SW480 (cell line): ENCODE measurements at places on chromosomes 3 and 15.
A peak's percentile ranks its signal among the peaks of the same experiment; 100 is the strongest.

DNA sequence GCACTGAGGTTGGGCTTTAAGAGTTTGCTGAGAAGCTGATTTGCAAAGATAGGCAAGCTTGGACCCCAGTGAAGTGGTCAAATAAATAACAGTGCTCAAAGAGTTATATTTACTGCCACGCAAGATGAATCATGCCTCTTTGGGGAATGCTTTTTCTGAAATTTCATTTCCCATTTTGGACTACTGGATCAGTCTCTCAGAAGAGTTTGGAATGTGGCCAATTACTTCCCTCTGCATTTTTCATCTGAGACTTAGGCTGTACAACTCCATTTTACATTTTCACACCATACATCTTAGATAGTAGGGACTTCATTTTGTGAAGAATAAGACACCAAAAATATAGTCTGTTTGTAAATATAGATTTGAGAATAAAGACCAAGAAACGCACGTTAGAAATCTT, 419.7 kb downstream of the FGF12 start:
- no peak for DNase-seq

DNA sequence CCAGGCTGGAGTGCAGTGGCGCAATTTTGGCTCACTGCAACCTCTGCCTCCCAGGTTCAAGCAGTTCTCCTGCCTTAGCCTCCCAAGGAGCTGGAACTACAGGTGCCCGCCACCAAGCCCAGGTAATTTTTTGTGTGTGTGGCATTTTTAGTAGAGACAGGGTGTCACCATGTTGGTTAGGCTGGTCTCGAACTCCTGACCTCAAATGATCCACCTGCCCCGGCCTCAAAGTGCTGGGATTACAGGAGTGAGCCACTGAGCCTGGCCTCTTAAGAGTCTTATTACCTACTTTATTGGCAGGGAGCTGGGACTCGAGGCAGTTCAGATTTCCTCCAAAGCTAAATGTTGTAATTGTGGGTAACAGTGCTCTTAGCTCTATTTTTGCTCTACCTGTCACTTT, 16.4 kb downstream of the PXYLP1 start:
- no peak for DNase-seq

- DNase-seq, result no peak
Observed at GRCh38 chr3:14031271-14031670, 93.4 kb downstream of the CHCHD4 start.

GRCh38 chr15:22851513-22851912, 13.0 kb downstream of the NIPA2 start:
- DNase-seq, result no peak

DNA sequence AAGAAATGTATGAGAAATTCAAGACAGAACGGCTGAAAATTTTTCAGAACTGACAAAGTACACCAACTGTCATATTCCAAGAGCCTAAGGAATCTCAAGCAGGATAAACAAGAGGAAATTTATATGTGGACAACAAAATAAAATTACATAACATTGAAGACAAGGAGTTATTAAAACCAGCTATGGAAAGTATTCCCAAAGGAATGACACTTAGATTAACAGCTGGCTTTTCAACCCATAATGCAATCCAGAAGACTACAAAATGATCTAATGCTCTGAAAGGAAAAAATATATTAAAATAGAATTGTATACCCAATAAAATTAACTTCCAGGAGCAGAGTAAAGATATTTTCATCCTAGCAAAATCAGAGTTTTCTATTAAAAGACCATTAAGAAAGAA, 132.2 kb upstream of the BNIP2 start:
- DNase-seq, result no peak

DNA sequence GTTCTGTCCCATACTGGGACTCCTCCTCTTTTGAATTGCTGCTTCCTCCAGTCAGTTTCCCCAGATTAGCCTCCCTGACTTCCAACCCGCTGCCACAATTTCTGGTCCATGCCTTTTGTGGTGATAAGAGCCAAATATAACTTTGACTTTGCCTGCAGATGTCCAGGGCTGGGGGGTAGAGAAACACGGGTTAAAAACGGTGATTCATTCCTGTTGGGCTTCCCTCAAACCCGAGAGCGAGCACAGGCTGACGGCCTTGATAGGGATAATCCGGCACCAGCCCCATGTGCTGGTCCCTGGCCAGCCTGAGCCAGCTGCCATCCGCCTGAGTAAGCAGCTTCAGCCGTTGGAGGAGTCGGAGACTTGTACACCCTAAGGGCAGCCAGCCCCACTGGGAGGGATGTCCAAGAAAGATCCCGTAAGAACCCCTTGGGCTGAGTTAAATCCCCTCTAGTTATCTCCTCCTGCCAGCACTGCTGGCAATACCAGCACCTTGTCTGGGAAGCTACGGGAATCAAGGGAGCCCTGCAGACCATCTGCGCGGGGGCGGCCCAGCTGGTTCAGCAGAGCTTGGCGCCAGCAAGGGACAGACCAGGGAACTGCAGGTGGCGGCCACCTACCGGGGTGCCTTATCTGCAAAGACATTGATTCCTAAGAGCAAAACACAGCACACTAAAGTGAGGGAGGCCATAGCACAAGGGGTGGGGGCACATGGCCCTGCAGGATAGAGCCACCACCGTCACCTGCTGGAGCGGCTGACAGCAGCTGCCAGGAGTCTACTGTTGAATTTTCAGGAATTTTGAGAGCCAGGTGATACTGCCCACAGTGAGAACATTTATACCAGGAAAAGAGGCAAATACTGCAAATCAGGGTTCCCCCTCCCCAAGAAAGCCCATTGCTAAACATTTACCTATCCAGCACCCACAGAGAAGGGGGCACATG, 18.1 kb downstream of the CSPG4 start:
- DNase-seq, result peak; percentile 19

GRCh38 chr3:194604837-194605236, 28.4 kb downstream of the TMEM44 start:
- DNase-seq, result no peak

DNA sequence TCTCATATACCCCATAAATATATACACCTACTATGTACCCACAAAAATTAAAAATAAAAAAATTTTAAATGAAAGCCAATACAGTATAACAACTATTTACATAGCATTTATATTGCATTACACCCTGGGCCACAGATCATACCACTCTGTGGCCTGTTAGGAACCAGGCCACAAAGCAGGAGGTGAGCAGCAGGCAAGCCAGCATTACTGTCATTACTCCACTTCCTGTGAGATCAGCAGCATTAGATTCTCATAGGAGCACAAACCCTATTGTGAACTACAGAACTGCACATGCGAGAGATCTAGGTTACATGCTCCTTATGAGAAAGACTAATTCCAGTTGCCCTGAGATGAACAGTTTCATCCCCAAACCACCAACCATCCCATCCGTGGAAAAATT, 17.4 kb downstream of the FILIP1L start:
- no peak for DNase-seq

- DNase-seq, result no peak
Observed at GRCh38 chr15:35118960-35119359, 33.9 kb upstream of the NANOGP8 start.

DNA sequence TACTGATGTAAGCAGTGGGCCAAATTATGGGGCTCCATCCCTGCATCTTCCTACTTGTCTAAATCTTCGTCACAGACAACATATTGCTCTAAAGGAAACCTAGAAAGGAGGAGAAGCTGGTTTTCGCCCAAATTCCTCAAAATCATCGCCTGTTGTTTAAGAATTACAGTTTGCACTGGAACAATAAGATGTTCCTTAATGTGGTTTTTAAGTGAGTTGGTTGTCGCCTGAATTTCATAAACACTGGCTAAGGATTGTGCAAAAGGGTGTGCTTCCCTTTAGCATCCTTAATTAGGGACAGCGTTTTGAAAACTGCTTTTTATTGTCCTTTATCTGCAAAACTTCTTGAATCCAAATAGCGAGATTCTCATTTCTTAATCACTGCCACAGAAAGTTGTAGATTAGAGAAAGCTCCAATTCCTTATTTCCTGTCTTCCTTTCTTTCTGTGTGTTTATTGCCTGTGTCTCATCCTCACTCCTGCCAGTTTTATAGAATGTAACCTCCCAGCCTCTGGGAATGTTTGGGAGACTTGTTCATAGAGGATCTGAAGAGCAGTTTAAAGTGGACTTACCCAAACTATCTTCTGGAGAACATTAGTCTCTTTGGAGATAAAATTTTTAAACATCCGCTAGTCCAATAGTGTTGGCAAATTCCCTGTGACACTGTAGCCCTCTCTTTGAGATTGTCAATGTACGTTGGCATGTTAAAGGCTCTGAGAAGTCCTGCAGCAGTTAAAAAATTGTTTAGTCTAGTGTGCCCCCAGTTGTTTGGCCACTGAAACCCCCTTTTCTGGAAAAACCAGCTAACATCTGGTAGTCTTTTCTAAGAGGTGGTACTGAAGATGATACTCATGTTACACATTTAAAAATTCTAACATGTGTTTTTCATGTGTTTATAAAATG, 50.4 kb downstream of the FLNB start:
- no peak for DNase-seq
